ENCODE measurements at places on chromosomes 5 and 9. TPM values are rescaled to one million over a fixed set of nuclear protein-coding genes. Genes with fewer than 3 reads are reported as not detected.

The PCDHGA1 gene
- 0.33 TPM for total RNA-seq

The NR6A1 gene
- 4.5 TPM for total RNA-seq

The PIK3R1 gene
- 109 TPM for total RNA-seq

The SLC34A3 gene
- total RNA-seq, result 1.8 TPM

The GFI1B gene
- not detected for total RNA-seq

The KDM3B gene
- total RNA-seq, result 67.8 TPM

The SLC2A6 gene
- total RNA-seq, result 7.3 TPM

The ACSL6 gene
- total RNA-seq, result 2.4 TPM

The CTXN3 gene
- not detected for total RNA-seq

The EIF4E1B gene
- not detected for total RNA-seq

The CCDC69 gene
- 28.7 TPM for total RNA-seq

The PTCH1 gene
- 29.7 TPM for total RNA-seq
